Activated CD4-positive, alpha-beta T cell treated with anti-CD3 and anti-CD28 coated beads for 1 hour (primary cell): ENCODE measurements at places on chromosomes 11 and 22.

- no peak for DNase-seq
Measured at GRCh38 chr22:19143967-19144400, 467 bp downstream of the ESS2 start.

- DNase-seq: no peak
Measured at GRCh38 chr11:17010851-17011420, 3.3 kb downstream of the PLEKHA7 start.

GRCh38 chr11:62747475-62748160 lies 6.3 kb downstream of the ZBTB3 start:
- no peak for DNase-seq

DNA sequence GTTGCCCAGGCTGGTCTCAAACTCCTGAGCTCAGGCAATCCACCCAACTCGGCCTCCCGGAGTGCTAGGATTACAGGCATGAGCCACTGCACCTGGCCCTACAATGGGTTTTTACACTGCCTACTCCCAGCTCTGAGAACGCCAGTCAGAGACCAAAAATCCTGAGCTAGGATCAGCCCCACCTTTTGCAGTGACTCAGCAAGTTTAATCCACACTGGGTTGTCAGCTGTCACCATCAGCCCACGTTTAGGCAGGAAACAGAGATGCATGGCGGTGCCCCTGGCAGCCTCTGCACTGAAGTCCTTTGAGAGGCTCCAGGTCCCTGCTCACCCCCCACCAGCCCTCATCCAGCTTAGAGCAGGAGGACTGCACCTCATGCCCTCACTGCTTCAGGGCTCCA lies 117.6 kb downstream of the ARHGAP8 start:
- DNase-seq: no peak

DNA sequence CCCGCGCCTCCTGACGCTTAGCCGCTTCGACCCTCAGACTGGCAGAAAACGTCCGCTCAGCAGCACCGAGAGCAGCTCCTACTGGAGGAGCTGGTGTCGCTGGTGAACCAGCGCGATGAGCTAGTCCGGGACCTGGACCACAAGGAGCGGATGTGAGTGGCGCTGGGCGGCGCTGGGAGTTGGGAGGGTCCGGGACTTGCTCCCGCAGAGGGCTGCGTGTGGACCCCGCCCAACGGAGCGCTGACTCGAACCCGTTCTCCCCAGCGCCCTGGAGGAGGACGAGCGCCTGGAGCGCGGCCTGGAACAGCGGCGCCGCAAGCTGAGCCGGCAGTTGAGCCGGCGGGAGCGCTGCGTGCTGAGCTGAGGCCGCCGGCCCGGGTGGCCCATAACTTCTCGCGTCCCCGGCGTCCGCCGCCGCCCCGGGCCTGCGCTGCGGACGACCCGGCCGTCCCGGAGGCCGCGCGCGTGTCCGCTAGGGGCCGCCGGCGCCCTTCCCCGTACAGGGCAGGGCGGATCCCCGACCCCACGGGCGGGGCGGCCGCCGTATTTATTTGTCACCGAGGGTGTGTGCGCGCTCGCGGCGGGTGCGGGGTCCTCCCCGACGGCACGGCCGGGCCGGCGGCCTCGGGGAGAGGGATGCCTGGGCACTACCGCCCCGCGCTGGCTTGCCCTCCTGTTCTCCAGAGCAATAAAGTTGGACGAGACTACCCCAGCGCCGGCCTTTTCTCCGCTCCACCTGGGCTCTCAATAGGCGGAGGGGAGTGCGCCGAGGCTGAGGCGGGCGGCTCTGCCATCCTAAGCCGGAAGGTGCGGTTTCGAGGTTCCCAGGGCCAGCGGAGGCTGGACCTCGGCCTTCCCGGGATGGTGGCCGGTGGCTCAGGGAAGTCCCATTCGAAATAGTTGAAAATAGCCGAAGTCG lies 3.4 kb downstream of the KCNK7 start:
- no peak for DNase-seq

- DNase-seq: no peak
Measured at GRCh38 chr11:8533332-8533731, 60.7 kb downstream of the STK33 start.

DNA sequence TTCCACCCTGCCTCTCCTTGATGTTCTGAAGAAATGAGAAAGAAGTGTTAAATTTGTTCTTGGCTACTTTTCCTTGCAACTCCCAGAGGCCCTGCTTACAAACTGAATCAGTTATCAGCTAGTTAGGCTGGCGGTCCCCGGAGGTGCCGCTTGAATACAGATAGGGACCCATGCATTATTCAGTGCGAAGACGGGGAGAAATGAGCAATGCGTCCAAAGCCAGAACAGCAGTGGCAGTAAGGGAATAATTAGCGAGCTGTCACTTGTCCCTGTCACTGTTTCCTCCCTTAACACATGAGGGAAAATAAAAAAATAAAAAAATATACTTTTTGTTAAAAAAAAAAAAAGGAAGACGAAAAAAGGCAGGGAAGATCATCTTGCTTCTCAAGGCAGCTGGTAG lies 528.1 kb downstream of the MN1 start:
- DNase-seq: no peak

DNA sequence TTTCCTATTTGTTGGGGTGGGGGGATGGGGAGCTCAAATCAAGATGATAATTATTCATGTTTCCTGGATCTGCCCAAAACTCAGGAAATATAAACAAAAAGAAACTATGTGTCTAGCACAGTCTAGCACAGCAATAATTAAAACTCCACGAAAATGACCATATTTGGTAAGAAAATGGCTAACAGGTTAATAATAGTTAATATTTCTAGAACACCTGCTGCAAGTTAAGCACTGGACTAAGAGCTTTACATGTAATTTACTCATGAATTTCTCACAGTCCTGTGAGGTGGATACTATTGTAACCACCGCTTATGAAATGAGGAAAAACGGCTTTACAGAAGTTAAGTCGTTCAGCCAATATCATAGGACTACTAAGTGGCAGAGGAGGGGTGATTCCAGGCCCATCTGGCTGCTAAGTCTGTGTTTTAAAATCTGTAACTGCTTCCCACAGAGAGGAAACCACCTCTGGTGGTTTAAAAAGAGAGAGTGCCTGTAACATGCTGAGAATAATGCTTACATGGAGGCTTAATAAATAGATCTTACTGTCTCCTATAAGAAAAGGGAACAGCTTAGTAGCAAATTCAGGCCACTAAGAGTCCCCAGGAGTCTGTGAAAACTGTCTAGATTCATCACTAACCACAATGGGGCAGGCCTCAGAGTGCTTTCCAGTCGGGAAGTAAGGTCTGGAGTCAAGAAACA lies 11.0 kb upstream of the AMOTL1 start:
- no peak for DNase-seq

- peak; percentile 78 for DNase-seq
Measured at GRCh38 chr11:117817368-117818040, 7.0 kb downstream of the FXYD2 start.

DNA sequence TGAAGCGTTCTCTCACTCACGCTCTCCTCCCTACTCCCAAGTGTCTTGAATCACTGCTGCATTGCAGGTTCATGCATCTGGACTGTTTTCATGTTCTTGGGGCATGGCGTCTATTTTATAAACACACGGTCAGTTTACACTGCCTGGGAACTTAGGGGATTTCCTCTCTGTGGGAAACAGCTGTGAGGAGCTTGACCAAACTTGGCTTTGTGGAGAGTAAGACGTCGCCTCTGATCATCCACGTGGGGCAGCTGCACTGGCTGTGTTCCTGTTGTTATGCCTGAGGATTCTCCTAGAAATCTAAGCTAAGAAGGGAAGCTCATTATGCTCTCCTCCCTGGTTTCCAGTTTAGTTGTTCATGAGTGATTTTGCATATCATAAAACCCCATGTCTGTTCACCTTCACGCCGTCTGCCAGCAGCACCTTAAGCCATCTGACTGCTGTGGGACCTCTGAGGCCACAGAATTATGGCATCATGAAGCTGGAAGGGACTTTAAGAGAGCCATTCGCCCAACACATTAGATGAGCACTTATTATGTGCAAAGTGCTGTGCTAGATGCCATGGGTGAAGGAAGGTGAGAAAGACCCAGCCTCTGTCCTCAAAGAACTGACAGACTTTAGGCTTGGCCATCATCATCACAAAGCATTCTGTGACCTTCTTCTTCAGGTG lies 38.8 kb upstream of the POU2AF1 start:
- no peak for DNase-seq

DNA sequence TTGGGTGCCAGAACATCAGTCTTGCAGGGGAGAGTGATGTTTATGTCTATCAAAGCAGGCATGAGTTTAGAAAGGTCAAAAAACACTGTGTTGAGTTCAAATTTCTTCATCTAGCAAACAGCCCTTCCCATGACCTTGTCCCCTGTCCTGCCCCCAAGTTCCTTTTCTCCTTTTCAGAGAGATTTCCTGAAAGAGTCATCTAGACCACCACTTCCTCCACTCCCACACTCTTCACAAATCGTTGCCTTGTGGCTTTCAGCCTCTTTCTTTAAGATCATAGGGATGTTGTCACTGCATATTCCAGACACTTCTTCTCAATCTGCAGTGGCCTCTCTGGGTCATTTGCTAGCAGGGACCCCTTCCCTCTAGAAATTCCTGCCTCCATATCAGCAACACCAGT lies 290.5 kb downstream of the TENM4 start:
- DNase-seq: no peak

DNA sequence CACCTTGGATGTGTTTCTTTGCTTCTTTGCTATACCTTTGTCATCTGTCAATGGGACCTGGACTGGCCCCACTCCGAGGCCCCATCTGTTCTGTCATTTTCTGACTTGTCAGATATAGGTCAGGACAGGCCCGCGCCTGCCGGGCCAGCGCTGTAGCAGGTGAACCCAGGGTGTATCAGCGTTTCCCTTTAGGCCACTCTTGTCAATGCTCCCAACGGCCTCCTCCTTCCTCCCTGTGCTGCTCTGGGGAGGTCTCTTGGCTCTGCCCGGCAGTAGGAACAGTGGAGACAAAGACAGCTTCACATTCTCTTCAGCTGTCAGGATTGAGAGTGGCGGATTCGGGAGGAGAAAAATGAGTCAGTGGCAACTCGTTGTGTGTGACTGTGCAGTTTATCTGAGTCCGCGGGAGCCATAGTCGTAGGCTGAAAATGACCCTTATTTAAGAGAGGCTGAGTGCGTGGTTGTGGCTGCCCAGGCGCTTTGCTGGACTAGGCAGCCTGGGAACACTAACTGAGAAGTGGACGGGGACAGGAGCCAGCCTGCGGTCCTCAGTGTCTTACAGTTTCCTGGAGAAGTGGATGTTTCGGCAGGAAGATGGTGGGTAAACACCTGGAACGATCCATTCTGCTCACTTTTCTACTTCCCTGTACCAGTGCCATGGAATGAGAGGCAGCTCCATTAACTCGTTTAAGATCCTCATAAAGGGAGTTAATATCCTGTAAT lies 102.3 kb downstream of the PRR5L start:
- no peak for DNase-seq

- no peak for DNase-seq
Measured at GRCh38 chr22:27019827-27020226, 362.4 kb downstream of the MIAT start.

DNA sequence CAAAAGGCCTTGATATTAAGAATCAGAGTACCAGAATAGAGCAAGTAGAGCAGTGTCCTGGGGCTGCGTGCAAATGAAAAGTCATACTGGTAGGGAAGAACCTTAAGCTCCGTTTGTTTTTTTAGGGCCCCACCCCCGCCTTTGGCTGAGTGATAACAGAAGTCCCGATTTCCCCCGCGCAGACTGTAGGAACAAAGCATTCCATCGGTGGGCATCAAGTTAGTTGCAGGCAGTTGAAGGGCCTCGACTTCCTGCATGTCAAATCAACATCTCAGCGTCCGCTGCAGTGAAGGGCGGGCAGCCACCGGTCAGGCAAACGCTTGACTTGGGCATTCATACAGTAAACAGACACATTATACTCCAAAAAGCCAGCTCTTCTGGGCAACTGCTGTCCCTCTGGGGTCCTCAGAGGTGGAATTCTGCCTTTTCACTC lies 11.7 kb downstream of the LRP4 start:
- DNase-seq: no peak

DNA sequence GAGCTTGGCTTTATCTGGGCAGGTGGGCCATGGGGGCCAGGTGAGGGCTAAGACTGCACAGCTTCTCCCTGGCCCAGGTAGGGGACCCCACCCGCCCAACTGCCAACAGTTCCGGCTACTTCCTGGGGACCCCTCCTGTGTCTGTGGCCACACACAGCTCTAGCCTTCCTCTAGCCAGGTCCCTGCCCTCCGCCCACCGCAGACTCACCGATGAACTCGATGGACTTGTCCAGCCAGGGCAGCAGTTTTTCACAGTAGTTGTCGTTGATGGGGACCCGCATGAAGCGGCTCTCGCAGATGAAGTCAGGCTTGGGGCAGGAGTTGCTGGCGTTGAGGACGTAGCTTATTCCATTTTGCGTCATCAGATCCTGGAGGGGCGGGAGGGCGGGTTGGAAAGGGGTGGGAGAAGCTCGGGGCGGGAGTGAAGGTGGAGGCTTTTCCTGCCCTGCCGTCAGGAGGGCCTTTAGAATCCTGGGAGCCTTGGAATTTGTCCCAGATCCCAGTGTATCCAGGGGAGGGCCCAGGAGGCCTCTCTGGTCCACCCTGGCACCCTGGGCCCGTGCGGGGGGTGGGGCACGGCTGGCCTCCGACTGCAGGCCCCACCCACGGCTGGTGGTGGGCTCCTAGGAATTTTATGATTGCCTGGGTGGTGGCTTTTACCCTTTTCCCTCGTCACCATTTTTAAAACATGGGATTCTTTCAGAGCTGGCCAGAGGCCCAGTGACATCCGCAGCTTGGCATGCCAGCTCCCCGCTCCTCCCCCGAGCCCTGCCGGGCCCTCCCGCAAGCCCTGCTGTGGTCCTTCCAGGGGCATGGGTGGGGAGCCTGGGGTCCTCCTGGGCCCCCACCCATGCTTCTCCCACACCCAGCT lies 13.9 kb downstream of the DUSP8 start:
- no peak for DNase-seq

DNA sequence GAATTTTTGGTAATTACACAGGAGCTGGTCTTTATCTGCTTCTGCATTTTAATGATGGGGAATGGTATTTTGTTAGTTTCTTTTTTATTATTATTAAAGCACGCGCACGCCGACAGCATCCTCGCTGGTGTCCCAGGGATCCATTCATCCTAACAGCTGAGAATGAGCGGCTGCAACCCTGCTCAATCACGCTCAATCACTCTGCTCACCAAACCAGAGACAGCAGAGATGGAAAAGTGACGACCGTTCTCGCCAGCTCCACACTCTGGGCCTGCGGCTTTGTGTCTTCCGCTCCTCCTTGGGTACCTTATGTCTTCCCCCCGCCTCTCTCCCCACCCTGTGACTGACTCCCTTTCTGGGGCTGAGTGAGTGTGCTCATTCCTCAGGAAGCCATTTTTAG lies 84.5 kb downstream of the DSCAML1 start:
- no peak for DNase-seq
